ENCODE measurements at places on chromosomes 4 and X. TPM values are rescaled to one million over a fixed set of nuclear protein-coding genes. Genes with fewer than 3 reads are reported as not detected.

Gene LINC00632
- 13.4 TPM for total RNA-seq

Gene DMP1
- total RNA-seq = not detected

Gene MFAP3L
- 4.1 TPM for total RNA-seq

Gene G6PD
- 106 TPM for total RNA-seq

Gene ATP5ME
- 39.6 TPM for total RNA-seq

Gene ETDA
- not detected for total RNA-seq

Gene PAGE2B
- not detected for total RNA-seq

Gene LDB2
- 4.8 TPM for total RNA-seq

Gene SPATA4
- under 0.01 TPM for total RNA-seq

Gene UGT2B15
- not detected for total RNA-seq

Gene DCAF8L2
- total RNA-seq = not detected

Gene BMX
- total RNA-seq = 0.30 TPM

Gene HSFX2
- not detected for total RNA-seq

Gene FMR1NB
- not detected for total RNA-seq

Gene MYOZ2
- total RNA-seq = not detected

Gene PARM1
- 0.89 TPM for total RNA-seq

Gene MAGEA1
- total RNA-seq = not detected

Gene AMMECR1
- total RNA-seq = 8.6 TPM

Gene TRIM61
- 3.0 TPM for total RNA-seq

Gene USP26
- total RNA-seq = not detected

Measured in smooth muscle cell of the umbilical artery (primary cell).